GM18507 (cell line): ENCODE measurements at places on chromosomes 4 and X.

DNA sequence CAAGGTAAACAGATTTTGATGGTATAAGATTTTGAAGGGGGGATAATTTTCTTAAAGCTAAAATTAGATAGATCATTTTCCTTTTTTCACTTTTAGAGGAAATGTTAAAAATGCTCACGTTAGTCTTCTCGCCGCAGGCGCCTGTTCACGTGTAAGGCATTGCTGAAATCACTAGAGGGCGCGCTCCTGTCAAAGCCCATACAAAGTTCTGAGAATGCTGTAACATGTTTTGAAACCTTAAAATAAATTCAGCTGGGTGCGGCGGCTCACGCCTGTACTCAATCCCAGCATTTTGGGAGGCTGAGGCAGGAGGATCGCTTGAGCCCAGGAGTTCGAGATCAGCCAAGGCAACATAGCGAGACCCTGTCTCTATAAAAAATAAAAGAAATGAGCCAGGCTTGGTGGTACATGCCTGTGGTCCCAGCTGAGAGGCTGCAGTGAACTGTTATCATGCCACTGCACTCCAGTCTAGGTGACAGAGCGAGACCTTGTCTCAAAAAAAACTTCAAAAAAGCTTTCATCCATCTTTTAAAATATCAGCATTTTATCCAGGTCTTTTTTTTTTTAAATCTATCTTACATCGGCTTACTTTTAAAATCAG, 138.0 kb downstream of the RBMX2 start:
- DNase-seq, result peak; percentile 5

GRCh38 chr4:6506616-6507140, 34.3 kb upstream of the PPP2R2C start:
- no peak for DNase-seq

GRCh38 chr4:26062215-26062614, 148.2 kb downstream of the SMIM20 start:
- no peak for DNase-seq

DNA sequence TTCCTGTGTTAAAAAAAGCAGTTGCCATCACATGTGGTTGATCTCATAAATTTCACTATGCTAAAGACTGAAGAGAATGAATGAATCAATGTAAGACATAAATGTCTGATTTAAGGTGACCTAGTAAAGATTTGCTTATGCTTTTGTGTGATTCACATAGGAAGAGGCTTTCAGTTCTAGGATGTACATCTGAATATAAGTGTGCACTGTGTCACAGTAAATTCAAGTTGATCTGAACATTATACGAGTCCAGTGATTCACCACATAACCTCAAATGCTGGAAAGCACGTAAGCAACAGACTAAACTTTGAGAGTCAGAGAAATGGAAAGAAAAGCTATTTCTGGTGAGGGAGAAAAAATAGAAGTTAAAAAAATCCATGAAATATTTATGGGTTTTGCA, 567.9 kb downstream of the EPHA5 start:
- DNase-seq, result no peak

DNA sequence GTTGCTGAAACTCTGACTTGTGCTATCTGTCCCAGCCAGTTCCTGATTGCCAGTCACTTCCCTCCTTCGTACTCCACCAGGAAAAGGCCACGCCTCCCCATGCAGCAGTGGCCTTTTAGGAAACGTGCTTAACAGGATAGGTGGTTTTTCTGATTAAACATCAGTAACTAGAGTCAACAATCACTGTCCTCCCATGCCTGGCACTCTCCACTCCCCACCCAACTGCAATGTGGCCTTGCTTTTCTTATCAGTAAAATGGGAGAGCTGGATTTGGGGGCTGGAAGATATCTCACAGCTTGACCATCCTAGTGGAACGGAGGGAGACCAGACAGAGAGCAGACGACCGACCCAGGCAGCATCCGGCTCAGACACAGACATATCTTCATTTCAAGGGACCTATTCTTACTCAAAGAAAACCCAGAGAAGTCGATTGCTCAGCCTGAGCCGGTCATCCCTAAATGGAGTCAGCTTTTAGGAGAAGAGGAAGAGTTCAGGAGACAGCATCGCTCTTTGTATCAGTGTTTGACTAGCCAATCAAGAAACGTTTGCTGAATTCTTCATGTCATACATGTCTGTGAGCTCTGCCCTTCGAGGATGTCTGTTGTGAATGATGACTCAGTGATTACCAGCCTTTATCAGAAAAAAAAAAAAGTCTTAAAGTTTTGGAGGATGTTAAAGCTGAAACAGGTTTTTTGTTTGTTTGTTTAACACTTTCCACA, 12.7 kb upstream of the UBA6 start:
- no peak for DNase-seq

GRCh38 chr4:172842779-172843178, 325.8 kb upstream of the GALNT7 start:
- DNase-seq, result no peak

DNA sequence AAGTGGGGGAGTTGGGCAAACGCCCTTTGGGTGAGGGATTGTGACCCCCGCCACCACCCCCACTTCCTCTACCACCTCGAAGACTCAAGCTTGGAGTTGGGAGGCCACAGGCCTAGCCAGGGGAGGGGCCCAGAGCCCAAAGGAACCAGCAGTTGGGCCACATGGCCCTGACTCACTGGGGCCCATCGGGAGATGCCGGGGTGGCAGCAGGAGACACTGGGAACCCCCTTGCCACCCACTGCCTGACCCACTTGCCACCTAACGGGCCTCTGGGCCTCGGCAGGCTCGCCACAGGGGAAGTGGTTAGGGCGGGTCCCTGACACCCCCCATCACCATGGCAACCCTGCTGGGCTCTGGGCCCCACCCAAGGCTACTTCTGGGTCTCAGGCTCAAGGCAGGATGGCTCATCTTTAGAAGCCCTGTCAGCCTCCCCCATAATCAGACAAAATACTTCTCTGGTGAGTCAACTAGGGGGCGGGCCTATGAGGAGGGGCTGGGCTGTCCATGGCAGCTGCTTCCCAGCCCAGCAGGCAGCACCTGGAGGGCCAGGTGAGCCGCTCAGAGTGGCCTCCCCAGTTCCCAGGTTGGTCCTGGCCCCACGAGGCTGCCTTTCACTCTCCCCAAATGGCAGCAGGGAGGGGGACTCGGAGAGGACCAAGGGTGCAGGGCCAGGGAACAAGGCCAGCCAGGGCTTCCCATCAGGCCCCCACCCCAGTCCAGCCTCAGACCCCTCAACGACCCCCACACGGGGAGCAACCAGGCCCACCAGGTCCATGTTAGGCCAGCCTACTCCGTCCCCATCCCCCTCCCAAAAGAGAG, 5.6 kb downstream of the FLNA start:
- DNase-seq, result no peak

- no peak for DNase-seq
These were observed 113.8 kb upstream of the PUDP start for GRCh38 chrX:7261672-7262332.

GRCh38 chr4:26330186-26330787, 9.5 kb downstream of the RBPJ start:
- no peak for DNase-seq

- DNase-seq, result no peak
These were observed 579 bp upstream of the GABRA2 start for GRCh38 chr4:46390355-46391058.

DNA sequence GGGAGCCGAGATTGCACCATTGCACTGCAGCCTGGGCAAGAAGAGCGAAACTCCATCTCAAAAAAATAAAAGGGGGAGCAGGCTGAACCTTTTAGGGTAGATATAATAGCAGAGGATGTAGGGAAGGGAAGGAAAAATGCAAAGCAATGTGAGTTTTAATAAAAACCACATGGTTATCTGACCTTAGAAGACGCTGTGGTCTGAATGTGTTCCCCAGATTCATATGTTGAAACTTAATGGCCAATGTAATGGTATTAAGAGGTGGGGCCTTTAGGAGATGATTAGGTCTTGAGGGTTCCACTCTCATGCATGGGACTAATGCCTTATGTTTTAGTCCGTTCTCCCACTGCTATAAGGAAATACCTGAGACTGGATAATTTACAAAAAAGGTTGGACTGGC, 114.1 kb upstream of the STX18 start:
- DNase-seq, result no peak

- DNase-seq, result no peak
These were observed 132.2 kb upstream of the FAM47B start for GRCh38 chrX:34810364-34810763.

GRCh38 chr4:10506077-10506476, 48.9 kb upstream of the ZNF518B start:
- DNase-seq, result no peak

- DNase-seq, result no peak
These were observed 495.2 kb downstream of the INPP4B start for GRCh38 chr4:142350871-142351270.

DNA sequence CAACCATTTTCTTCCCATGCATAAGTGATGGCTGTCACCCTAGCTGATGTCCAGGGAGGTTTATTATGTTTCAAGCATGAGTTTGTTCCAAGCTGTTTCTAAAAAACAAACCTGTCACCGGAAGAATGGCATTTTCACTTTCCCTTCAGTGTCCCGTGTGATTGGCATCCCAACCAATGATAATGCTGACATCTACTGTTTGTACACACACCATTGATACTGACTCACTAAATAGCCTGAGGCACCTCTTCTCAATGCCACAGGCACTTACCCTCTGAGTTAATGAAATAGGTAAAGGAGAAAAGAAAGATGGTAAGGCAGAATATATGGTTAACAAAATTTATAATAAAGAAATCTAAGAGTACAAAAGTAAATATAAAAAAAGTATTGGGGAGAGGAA, 23.1 kb upstream of the VCX2 start:
- no peak for DNase-seq

- no peak for DNase-seq
These were observed 6.0 kb downstream of the GPKOW start for GRCh38 chrX:49117581-49117980.
